Metanephros (tissue), 2 donors: ENCODE measurements at places on chromosomes 3 and 15. TPM values are rescaled to one million over a fixed set of nuclear protein-coding genes. Genes with fewer than 3 reads are reported as not detected.

Gene MINDY2
- 35.9 TPM for total RNA-seq

Gene ONECUT1
- total RNA-seq: not detected

Gene GOLGA8Q
- total RNA-seq: 1.3 TPM

Gene CNTN4
- total RNA-seq: 34.7 TPM

Gene CPLX3
- total RNA-seq: not detected

Gene AHSG
- 1.3 TPM for total RNA-seq

Gene CCNB2
- total RNA-seq: 15.1 TPM

Gene NEO1
- 63.4 TPM for total RNA-seq

Gene LEKR1
- total RNA-seq: 4.0 TPM

Gene PRSS50
- total RNA-seq: 0.99 TPM

Gene RASGRF1
- total RNA-seq: 0.35 TPM

Gene PP2D1
- not detected for total RNA-seq

Gene CPB1
- total RNA-seq: 0.41 TPM

Gene FES
- total RNA-seq: 52.4 TPM

Gene BCL2A1
- 8.2 TPM for total RNA-seq

Gene GPR171
- total RNA-seq: 13.7 TPM

Gene ABHD17C
- total RNA-seq: 21.8 TPM

Gene ZNF385D
- 11.0 TPM for total RNA-seq

Gene FAN1
- total RNA-seq: 28.6 TPM

Gene NCKIPSD
- total RNA-seq: 19.3 TPM
